ENCODE measurements at places on chromosomes 3 and 15.

DNA sequence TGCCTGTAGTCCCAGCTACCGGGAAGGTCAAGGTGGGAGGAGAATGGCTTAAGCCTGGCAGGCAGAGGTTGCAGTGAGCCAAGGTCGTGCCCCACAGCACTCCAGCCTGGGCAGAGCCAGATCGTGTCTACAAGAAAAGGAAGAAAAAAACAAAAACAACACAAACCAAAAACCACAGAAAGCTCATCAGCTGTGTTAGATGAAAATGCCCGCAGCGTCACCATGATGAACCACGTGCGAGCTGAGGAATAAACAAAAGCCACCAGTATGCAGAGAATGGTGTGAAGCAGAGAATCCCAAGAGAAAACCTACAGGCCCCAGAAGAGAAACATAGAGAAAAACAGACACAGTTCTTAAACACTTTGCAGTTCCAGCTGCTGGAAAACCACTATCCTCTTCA is 19.7 kb upstream of the TM4SF19 start:
- DNase-seq = no peak

- no peak for DNase-seq
Measured at GRCh38 chr3:100591411-100591810, 18.0 kb upstream of the ADGRG7 start.

GRCh38 chr3:19522305-19522704 is 374.0 kb downstream of the KCNH8 start:
- DNase-seq = no peak

- no peak for DNase-seq
Measured at GRCh38 chr15:57457726-57458125, 81.4 kb downstream of the CGNL1 start.

DNA sequence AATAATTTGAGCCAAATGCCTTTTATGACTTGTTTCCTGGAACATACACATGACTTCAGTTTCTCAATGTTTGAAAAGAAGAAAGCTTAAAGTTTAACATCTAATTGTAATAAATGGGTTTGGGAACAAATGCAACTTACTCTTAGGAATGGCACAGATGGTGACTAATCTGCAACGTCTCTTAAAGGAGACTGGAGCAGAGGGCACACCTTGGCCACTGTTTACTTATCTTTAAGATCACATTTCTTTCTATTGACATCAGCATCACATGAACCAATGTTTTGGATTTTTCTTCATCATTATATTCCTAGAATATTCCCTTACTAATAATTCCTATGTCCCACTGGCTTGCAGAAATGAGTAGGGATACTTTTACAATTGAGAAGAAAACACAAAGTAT is 229.5 kb downstream of the CHL1 start:
- DNase-seq = no peak

Data from anterior cingulate cortex (tissue), 58 donors.